Stimulated activated CD8-positive, alpha-beta memory T cell treated with anti-CD3 and anti-CD28 coated beads, Interleukin-2, amount 100 ng/mL, for 1 hour (primary cell): ENCODE measurements at places on chromosomes 1 and 21.
A peak's percentile ranks its signal among the peaks of the same experiment; 100 is the strongest.

DNA sequence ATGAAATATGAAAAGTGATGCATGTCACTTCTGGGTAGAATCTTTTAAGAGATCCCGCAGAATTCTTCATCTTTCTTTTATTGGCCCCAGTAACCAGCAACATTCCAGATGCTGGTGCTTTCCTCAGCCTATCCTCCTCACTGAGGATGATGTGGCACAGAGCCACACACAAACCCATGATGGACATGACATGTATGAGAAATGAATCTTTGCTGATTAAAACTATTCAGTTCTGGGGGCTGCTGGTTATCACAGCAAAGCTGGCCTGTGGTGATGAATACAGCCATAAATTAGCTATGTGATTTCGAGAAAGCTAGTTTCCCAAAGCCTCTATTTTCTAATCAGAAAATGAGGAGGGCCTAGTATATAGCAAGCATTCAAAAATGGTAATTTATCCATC, 8.3 kb upstream of the ERICH3 start:
- no peak for DNase-seq

DNA sequence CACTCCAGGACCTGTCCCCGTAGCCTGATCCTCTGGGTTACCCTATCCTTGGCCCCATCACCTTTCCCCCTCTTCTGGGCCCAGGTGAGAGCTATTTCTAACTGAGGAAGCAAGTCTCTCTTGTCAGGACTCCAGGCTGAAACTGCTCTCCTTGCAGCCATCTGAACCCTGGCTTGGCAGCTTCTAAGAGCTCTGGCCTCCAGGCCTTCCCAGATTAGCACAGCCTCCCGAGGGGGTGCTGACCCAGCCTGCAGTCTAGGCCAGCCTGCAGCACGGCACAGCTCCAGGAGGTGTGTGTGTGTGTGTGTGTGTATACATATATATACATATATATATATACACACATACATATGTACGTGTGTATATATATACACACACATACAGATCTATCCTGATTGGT, 17.4 kb downstream of the CACNA1S start:
- DNase-seq: no peak

- DNase-seq: no peak
Observed at GRCh38 chr1:196438329-196438728, 169.9 kb downstream of the KCNT2 start.

- no peak for DNase-seq
Observed at GRCh38 chr1:215517441-215517891, 49.6 kb upstream of the KCTD3 start.

DNA sequence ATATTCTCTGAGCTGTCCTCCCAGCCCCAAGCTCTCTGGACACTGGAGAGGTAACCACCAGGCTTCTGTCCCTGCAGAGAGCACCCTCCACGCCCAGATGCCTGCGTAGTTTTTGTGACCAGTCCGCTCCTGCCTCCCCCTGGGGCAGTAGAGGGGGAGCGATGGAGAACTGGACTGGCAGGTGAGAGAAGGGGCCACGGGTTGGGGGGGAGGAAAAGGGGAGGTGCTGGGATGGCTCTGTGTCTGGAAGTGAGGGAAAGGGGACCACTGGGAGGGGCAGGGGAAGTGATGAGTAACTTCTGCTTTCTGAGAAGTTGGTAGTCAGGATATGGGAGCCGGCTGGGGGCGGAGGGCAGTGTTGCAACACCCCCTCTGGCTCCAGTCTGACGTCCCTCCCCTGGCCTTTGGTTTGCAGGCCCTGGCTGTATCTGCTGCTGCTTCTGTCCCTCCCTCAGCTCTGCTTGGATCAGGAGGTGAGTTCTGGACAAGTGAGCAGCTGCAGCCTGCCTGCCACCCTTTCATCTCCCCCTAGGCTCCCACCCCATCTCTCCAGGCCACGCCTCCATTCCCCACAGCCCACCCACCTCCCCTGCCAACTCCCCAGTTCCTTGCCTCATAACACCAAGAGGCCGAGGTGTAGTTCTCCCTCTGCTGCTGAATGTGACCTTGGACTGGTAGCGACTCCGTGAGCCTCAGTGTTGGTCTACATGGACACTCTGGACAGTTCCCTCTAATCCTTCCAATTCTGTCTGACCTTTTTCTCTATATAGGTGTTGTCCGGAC, 3.1 kb downstream of the ADAMTSL4 start:
- no peak for DNase-seq

GRCh38 chr1:152739841-152740240, 18.0 kb upstream of the KPRP start:
- DNase-seq: no peak

GRCh38 chr1:93851327-93851712, 27.7 kb downstream of the DNTTIP2 start:
- no peak for DNase-seq

DNA sequence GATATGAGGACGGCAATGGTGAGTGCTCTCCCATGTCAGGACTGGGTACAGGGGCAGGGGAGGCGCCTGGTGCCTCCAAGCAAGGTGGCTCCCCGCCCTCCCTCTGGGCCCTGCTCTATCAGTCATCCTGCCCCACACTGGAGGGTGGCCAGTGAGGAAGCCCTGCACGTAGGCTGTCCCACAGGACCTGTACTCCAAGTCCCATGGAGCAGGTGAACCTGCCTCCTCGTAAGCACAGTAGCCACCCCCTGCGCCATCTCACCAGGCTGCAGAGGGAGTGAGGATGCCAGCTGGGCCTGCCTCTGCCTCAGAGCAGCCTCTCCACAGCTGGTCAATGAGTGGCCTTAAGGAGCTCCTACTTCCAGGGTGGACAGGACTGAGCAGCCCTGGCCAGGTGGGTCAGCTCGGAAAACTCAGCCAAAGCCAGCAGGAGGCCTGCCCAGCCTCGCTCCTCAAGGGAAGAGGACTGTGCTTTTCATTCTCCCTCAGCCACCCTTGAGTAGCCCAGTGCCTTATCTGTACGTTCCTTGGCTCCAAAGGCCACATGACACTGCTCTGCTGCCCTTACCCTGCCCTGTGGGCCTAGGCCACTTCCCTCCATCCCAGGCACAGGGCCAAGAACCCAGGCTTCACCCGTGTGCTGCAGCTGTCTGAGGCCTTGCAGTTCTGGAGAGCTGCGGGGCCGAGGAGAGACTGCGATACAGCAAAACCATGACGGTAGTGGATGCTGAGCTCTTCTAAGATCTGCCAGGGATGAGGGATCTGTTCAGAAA, 39.6 kb downstream of the SLC45A1 start:
- DNase-seq: no peak

DNA sequence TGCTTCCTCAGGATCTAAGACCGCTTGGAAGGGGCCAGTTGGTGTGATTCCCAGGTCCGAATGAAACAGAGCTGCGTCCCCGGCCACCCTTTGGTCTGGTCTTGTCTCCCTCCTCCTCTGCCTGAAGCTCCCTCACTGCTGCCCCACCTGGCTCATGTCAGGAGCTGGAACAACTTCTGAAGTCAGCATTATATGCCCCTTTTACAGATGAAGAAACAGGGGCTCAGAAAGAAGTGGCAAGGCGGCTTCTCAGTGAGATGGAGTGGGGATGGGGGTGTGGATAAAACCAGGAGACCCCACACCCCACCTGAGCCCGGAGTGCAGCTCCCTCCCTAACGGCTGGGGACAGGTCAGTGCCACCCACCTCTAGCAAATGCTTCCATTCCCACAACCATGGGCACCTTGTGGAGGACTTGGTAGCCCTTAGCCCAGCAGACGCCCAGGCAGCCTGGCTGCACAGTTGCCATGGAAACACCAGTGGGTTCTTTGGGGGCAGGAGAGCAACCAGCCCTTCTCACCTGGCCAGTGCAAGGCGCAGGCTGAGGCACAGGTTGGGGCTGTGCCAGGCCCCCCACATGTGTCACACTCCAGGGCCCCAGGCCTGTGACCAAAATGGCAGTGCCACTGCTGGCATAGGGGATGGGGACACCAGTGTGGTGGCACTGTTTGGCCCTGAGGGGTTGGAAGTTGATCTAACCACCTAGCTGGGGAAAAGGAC, 31.9 kb upstream of the ECE1 start:
- no peak for DNase-seq

- no peak for DNase-seq
Observed at GRCh38 chr1:243469497-243469896, 213.7 kb downstream of the SDCCAG8 start.

- no peak for DNase-seq
Observed at GRCh38 chr21:39065917-39066316, 117.3 kb downstream of the PSMG1 start.

DNA sequence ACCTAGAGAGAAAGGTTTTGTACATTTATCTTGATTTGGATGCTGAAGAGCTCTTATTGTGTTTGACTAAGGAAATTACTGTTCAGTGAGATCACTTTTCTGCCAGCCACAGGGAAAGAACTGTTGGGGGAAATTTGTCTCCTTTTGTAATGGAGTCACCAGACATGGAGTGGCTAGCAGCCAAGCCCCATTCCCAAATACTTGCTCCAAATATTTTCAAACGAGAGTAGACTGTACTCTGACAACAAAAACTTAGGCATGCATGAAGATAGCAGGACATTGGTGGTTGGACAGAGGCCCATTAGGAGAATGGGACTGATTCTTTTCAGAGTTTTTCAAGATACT, 21.1 kb downstream of the IPO9 start:
- no peak for DNase-seq

DNA sequence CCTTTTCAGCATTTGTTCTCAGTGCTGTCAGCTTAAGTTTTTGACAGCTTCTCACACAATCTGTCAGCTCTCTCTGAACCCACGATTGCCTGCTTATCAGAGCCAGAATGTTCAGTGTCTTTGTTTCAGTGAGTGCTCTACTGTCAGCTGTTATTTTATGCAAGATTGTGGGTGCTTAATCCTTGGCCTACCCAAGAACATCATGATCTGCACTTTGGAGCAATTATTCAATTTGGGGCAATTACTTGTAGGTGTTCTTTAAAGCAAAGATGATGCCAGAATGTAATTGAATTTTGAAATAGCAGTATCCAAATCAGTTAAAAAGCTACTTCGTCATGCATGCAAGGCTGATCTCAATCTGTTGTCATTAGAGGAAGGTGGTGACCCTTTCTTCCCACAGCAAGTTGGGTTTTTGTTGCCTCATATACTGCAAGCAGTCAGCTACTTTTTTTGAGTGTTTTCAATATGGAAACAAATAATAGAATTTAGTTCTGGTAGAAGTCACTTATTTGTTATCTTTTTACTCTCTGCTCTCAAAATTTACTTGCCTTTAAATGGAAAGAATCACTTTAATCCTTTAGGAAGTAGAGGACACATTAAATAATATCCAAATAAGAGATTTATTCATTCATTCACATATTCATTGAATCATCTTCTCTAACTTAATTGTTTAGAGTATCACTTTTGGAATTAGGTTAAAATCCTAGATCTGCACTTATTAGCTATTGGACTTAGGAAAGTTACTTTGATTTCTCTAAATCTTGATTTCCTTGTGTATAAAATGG, 253.5 kb upstream of the CACYBP start:
- DNase-seq: no peak

- DNase-seq: no peak
Observed at GRCh38 chr1:182139496-182139895, 78.0 kb upstream of the ZNF648 start.

DNA sequence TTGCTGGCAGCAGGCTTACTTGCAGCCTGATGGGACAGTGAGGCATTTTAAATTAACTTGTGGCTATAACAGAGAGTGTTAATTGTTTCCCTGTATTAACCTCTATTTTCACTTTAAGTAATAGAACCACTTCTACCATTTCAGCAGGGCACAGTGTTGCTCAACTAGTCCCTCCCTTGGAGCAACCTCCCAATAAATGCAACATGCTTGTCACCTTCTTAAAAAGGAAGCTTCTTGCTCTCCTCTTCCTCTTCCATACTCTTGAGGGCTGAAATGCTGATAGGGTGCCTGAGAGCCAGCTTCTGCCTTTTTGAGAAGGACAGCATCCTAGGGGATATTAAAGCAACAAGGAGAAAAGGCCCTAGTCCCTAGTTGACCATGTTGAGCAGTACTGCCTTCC, 52.1 kb downstream of the C4BPA start:
- DNase-seq: no peak

- DNase-seq: peak; percentile 24
Observed at GRCh38 chr1:36285443-36286101, 20.6 kb upstream of the SH3D21 start.

DNA sequence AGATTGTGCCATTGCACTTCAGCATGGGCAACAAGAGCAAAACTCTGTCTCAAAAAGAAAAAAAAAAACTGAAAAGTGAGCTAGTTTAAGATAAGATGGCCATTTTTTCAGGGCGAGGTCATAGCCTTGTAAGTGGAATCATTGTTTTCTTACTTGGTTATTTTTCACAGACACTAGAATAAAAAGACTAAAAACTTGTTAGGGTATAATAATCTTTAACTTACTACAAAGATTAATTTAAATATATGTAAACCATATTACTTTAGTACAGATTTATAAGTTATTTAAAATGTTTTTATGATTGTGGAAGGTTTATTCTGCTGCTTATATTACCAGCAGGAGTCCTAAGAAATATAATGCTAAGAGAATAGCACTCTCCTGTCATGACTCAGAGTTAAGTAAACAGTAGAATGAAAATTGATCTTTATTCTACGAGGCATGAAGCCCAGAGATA, 23.5 kb downstream of the ANGPTL1 start:
- no peak for DNase-seq

DNA sequence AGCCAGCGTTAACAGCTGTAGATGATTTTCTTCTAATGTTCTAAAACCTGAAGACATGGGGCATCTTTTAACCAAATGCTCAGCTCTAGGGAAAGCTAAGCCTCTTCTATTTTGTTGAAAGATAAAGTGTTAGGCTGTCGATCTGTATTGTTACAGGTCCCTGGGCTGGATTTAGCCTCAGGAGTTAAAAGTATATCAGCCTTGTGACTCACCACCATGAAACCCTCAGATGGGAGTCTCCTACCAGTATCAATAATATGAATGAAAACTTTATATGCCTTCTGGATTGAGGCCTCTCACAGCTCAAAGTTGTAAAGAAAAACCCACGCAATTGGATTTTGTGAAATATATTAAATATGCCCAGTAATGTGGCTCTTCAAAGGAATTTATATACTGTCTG, 231.6 kb downstream of the FGGY start:
- DNase-seq: no peak

DNA sequence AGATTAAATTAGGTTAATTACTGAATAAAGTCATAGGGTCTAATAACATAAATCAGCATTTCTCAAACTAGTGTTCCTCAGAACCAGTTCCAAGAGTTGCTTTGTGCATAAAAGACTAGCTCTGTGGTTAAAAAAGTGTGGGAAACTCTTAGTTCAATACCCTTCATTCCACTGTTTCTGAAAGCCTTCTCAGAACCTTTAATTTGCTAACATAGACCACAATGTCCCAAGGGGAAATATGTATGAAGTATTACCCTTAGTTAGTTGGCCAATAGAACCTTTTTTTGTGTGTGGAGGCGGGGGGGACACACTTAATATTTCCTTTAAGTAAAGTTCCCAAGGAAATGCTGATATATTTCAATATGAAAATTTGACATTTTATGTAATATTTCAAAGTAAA, 20.4 kb downstream of the ODF2L start:
- no peak for DNase-seq

- no peak for DNase-seq
Observed at GRCh38 chr1:216820345-216820744, 97.1 kb upstream of the ESRRG start.

GRCh38 chr1:24910751-24911650, 19.1 kb downstream of the RUNX3 start:
- DNase-seq: peak; percentile 69
